ENCODE measurements at places on chromosomes 11 and 22. TPM values are rescaled to one million over a fixed set of nuclear protein-coding genes. Genes with fewer than 3 reads are reported as not detected.

GRCh38 chr11:64076758-64077157 lies 41.0 kb downstream of the FLRT1 start:
- DNase-seq = no peak

- DNase-seq = no peak
Measured at GRCh38 chr11:104365676-104366075, 201.7 kb upstream of the PDGFD start.

Gene LYVE1
- total RNA-seq = 7.6 TPM

GRCh38 chr11:70343636-70344035 lies 54.7 kb upstream of the CTTN start:
- DNase-seq = no peak

- peak; percentile 34 for DNase-seq
Measured at GRCh38 chr22:47318041-47318737, 555.7 kb downstream of the TBC1D22A start.

DNA sequence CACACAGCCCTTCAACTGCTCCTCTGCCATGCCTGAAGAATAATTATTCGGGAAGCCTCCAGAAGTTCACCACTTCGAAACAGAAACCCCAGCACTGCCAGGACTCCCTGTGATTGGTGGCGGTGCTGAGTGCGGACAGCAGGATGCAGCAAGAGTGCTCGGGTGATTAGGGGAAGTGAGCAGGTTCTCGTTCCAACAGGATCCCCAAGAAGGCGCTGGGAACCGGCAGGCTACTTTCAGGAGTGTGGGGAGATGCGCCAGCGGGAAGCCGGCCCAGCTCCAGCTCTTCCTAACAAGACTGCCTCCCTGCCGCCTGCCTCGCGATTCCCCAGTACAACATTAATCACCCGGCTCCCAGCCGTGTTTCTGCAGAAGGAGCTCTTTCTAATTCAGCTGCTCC lies 630.2 kb downstream of the BRD1 start:
- no peak for DNase-seq

DNA sequence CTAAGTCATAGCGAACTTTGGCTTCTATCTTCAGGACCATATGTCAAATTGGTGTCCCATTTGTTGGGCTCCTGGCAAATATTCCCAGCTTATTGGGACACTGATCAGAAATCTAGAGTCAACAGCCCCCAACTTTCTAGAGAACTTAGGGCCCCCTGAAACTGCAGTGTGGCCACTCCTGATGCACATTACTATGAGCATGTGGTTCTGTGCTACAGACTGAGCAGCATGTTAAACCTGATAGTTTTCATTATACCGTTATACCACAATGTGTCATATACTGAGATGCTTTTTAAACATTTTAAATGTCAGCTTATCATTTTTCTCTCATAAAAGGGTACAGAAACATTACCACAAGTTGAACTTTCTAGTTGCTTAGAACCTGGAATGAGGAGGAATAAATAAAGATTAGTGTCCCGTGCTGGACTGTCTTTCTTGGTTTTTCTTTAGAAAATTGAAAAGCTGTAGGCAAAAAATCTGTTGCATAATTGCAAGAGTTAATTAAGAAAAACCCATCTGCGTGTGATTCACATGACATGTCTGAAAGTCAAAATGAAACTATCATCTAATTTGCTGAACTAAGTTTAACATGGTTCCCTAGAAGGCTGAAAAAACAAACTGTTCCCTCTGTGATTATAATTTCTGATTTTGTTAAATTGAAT lies 16.4 kb upstream of the CTSC start:
- no peak for DNase-seq

DNA sequence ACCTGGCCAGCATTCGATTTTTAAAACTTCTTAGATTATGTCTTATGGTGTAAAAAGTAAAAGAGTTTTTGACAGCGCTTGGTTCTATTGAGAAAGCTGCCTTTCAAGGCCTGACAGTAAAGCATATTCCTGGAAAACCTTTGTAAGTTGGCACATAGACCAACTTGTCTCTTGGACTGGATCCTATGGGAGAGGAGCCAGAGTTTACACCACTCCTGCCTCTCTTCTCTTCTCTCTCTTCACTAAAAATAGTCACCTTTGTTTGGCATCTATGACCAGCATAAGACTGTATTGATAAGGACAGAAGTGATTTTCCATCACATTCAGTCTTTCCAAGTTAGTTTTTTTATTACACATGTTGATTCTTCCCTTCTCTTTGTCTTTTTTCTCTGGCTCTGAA lies 33.7 kb downstream of the CSRP3 start:
- DNase-seq = no peak

Gene GUCD1
- total RNA-seq = 129 TPM

Gene RAG2
- total RNA-seq = not detected

GRCh38 chr11:16511116-16512114 lies 155.1 kb upstream of the SOX6 start:
- DNase-seq = no peak

Gene ZBTB16
- 19.5 TPM for total RNA-seq

GRCh38 chr11:87284306-87284705 lies 246.6 kb downstream of the TMEM135 start:
- DNase-seq = no peak

- peak; percentile 93 for DNase-seq
Measured at GRCh38 chr22:17705951-17706900, 67.7 kb downstream of the BCL2L13 start.

GRCh38 chr22:47169801-47170140 lies 407.3 kb downstream of the TBC1D22A start:
- no peak for DNase-seq

Gene TRIM6
- total RNA-seq = 5.6 TPM

DNA sequence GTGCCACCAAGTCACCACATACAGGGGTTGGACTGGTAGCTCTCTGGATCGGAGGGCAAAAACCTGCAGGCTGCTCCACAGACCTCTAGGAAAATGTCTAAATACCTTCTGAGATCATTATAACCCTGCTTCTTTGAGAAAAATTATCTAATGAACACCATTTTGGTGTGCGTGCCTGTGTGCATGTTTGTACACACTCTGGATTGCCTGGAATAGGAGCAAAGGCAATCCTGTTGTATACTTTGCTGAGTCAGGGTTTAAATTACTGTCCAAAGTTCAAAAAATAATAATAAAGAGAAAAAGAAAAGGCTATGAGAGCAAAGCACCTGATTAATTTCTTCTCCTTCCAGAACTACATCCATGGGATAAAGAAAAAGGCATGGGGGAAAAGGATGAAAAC lies 11.0 kb downstream of the JAML start:
- DNase-seq = no peak

DNA sequence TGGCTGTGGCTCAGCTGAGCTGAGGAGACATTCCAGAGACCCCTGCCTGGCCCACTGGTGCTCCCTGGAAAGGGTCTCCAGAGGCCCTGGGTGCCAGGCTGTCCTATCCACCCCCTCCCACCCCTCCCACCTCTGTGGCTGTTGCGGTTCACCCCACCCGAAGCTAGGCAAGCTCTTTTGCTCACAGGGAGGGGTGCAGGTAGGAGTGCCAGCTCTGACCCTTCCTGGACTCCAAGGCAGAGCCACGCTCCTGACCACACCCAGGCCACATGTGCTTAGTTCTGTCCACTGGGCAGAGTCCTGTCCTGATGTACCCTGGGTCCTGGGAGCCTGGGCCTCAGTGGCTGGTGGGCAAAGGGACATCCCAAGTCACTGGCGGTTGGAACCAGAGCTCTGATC lies 16.4 kb downstream of the IL17REL start:
- DNase-seq = no peak

- no peak for DNase-seq
Measured at GRCh38 chr11:108322666-108323065, 99.8 kb downstream of the ATM start.

GRCh38 chr11:106426696-106427095 lies 349.2 kb downstream of the AASDHPPT start:
- no peak for DNase-seq

Gene OR52K1
- not detected for total RNA-seq

- DNase-seq = no peak
Measured at GRCh38 chr11:103544874-103545273, 435.6 kb downstream of the DYNC2H1 start.

GRCh38 chr22:16777284-16777924 lies 47.8 kb downstream of the XKR3 start:
- DNase-seq = no peak

Gene CNIH2
- total RNA-seq = 0.78 TPM

Gene ELFN2
- 1.3 TPM for total RNA-seq

GRCh38 chr11:57935402-57936049 lies 88.2 kb upstream of the OR9Q1 start:
- no peak for DNase-seq

- DNase-seq = peak; percentile 45
Measured at GRCh38 chr11:119721129-119722120, 7.6 kb downstream of the NECTIN1 start.

Measured in endothelial cell of umbilical vein (primary cell).